Left kidney (tissue), 8 donors: ENCODE measurements at places on chromosomes 3 and 15. TPM values are rescaled to one million over a fixed set of nuclear protein-coding genes. Genes with fewer than 3 reads are reported as not detected.

DNA sequence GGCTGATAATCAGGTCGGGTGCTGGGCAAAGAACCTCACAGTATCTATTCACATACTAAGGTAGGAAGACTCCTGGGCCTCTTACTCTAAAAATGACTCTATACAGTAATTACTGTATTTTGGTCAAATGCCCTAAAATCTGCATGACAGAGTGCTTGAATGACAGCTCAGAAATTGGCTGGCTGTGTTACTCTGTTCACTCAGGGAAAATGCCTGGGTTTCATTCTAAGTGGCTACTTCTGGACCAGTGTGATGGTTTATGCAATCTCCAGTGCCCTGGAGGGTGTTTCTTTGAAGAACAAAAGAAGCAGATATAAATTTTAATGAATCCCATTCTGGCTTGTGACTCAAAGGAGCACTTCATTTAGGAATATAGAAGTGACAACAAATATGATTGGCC lies 2.2 kb downstream of the GABRR3 start:
- DNase-seq = no peak

DNA sequence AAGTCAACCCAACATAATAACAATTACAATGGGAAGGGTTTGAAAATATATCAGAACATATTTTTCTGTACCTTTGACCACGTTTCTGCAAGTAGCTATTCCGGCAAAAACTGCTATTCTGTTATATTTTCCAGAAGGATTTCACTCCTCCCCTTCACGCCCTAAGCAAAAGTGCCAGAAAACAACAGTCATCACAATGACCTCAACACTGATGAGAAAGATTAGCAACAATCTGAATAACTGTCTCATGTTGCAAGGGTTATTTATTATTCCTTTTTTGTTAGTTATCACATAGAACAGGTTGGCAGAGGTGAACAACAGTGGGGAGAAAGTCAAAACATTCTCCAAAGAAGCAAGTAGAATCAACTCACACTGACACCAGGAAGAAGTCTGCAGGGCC lies 269.4 kb upstream of the ARRDC4 start:
- no peak for DNase-seq

DNA sequence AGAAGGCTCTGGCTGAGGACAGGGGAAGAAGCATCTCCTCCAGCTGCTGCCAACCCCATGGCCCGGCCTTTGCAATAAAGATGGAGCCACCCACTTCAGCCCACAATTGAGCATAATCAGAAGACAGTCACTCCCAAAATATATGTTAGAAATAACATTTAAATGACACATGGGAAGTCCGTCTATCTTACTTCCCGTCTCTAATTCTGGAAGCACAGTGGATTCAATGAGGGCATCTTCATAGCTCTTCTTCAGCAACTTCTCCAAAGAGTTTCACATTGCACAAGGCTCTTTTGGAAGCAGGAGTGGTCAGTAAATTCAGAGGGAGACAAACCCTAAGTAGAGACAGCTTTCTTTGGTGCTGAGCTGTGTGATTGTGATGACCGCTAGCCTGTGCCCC lies 67.0 kb upstream of the SEC61A1 start:
- no peak for DNase-seq

Gene CASR
- 24.9 TPM for polyA plus RNA-seq

Gene C3orf49
- polyA plus RNA-seq = 1.00 TPM
